ENCODE measurements at places on chromosomes 6 and 20.

DNA sequence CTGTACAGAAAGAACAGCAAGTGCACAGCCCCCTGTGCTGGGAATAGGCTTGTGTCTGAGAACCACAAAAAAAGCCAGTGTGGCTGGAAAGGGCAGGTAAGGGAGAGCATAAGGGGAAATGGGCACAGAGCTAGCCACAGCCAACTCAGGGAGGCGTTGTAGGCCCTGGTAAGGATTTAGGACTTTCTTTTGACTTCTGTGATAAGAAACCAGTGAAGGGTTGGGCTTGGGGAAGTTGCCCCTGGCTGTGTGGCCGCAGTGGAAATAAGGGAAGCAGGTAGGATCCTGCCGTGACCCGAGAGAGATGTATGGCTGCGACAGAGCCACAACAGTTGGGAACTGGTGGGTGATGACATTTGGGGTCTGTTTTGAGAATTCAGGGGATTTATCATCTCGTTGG is 30.0 kb upstream of the PHACTR2 start:
- no peak for DNase-seq

DNA sequence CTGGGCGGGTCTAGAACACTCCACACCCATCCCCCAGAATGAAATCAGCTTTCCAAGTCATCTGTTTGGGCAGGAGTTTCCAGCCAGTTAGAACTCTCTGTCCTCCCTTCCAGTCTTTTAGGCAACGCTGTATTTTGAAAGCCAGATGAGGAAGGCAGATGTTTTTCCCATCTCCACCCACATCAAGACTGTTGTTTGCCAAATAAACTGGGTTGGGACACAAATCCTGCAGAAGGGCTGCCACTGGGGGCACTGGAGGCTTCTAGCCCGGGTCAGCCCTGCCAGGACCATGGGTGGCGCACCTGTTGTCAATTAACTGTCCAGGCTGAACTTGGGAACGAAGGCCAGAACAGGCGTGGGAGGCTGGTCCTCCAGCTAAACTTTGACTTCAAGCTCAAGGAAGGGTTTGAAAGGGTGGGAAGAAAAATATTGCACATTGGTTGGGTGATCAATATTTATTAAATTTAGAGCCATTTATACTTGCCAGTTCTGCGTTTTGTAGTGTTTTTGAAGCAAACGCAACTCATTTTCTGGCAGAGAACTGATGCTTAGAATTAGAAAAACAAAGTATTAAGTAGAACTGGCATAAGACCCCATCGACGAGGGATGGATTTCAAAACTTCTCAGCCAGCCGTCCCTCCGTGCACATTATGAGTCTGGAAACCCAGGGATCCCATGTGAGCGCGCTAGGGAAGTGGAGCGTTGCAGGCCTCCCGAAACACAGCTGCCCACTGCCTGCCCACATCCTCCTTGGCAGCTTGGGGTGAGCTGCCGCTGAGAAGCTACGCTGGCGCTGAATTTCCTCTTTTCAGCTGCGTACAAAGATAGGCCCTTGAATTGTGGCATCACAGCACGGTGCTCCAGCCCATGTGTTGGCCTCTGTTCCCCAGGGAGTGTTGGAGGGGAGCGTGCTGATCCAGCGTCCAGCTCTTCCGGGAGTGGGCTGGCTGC is 297.4 kb downstream of the QKI start:
- no peak for DNase-seq

DNA sequence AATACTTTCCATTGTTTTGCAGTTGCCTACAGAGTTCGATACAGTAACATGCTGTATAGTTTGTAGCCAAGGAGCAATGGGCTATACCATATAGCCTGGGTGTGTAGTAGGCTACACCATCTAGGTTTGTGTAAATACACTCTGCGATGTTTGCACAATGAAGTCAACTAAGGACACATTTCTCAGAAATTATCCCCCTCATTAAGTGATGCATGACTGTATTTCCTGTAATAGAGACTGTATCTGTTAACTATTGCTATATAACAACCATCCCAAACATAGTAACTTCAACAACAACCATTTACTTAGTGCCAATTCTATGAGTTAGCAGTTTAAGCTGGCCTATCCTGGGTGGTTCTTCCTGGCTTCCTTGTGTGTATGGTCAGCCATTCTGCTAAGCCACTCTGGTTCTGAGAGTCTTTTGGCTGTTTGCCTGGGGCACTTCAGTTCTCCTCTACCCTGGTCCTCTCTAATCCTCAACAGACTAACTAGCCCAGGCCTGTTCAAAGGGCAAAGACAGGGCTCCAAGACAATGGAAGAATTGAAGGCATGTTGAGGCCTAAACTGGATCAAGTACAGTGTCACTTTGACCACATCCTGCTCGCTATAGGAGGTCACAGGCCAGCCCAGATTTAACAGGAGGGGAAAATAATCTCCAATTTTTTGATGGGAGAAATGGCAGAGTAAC is 124.0 kb downstream of the PLCB1 start:
- no peak for DNase-seq

DNA sequence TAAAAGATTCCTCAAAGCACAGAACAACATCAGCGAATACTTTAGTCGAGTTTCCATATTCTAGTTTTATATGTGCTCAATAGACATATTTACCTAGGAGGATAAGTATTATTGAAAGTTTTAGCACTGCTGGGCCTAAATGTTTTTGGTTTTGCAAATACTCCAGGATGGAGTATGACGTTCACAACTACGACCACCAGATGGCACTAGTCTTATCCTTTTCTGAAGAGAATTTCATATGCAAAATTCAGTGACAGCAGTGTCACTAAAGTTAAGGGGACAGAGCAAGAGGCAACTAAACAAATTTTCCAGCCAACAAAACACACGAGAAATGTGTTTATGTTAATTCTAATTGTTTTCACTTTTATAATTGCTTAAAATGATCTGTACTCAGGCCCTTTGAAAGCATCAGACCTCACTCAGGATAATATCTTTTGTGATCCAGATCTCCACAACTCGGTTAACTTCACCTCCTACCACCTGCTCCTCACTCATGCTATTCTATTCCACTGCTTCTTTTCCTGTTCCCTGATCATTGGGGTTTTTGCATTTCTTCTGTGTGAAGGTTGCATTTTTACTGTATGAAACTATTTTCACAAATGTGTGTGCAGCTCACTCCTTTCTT is 220.8 kb downstream of the TRDN start:
- no peak for DNase-seq

DNA sequence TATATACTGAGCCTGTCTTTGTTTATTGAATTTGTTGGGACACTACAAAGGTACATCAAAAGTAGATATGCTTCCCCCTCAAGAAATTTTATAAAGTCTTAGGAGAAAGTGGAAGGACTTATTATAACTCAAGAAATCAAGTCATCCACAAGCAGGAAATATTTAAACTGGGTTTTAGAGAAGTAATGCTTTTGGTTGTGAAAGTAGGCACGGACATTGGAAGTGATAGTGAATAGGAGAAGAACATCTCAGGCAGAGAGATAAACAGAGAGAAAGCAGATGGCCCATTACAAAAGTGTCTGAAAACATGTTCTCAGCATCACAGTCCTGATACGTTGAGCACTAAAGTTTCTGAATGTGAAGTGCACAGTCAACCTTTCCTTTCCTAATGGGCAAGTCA is 415.6 kb upstream of the RNF217 start:
- no peak for DNase-seq

DNA sequence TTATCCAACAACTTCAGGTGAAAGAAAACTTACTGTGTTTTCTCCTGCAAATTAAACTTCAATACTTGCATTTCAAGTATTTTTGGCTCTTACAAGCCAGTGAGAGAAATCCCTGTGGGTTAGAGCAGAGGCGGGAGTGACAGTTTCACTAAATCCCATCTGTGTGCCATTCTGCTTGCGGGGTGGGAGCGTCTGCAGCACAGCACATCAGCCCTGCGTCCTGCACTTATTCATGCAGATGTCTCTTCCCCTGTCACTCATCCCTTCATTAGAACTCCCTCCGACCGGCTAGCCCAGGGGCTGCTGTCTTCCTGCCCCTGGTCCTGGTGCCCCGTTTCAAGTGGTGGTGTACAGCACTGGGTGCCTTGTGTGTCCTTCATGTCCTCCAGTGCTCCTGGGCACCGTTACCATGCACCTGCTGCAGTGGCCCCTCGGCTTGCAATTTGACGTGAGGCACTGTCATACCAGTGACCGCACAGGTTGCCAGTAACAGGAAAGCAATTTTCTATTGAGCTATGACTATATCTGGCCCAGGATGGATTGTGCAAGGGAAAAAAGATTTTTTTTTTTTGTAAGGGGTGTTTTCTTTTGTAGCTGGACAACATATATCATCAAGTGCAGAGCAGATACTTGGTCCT is 59.4 kb downstream of the INSM1 start:
- no peak for DNase-seq

DNA sequence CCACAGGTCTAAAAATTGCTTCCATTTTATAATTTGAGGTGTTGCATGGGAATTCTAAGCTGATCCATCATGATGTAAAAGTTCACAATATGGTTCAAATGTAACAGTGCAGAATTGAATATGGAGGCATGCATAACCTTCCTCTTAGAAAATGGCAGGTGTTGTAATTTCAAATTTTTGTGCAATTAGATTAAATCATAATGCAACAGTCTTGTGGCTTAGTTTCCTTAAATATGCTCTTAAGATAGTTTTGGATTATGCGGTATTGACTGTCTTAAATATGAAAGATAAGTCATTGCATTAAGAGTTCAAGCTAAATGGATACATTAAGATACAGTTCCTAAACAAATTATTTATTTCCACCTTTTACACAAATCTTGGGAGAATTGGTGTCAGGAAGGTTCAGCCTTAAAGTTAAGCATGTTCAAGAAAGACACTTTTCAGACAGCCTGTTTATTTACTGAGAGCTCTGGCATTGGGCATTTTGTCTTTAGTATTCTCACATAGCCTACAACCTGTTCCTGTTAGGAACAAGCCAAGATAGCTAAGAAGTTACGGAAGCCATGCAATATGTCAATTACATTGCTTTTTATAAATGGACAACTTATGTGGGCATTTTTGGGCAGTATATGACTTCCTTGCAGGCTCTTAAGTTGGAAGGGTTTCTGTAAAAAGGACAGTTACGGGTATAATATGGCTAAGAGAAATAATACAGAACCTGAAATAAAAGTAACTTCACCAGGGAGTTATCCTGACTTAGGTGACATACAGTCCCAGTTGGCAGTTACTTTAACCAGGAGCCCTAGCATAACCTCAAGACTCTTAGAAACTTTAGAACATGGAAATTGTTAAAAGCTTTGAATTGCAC is 9.3 kb downstream of the SRSF3 start:
- DNase-seq: no peak

GRCh38 chr6:150534553-150534952 is 65.1 kb upstream of the PLEKHG1 start:
- no peak for DNase-seq

- DNase-seq: no peak
Measured at GRCh38 chr6:5850848-5851255, 155.9 kb downstream of the NRN1 start.

DNA sequence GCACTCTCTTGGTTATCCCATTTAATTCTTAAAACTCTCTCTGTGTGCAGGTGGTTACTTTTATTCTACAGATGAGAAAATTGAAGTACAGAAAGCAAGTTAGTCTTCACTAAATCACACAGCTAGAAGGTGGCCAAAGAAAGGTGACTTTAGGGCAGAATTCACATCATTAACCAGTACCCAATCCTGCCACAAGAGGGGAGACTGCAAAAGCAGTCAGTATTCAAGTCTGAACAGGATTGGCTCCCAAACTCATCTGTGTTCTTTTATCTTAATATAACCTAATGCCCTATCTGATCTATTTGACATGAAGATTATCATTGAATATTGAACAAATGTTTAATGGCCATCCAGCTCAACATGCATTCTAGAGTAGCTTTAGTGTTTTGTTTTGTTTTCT is 225.3 kb upstream of the FAM83B start:
- DNase-seq: no peak

GRCh38 chr6:16503241-16503775 is 258.0 kb downstream of the ATXN1 start:
- no peak for DNase-seq

GRCh38 chr6:90168693-90169131 is 127.9 kb downstream of the BACH2 start:
- no peak for DNase-seq

DNA sequence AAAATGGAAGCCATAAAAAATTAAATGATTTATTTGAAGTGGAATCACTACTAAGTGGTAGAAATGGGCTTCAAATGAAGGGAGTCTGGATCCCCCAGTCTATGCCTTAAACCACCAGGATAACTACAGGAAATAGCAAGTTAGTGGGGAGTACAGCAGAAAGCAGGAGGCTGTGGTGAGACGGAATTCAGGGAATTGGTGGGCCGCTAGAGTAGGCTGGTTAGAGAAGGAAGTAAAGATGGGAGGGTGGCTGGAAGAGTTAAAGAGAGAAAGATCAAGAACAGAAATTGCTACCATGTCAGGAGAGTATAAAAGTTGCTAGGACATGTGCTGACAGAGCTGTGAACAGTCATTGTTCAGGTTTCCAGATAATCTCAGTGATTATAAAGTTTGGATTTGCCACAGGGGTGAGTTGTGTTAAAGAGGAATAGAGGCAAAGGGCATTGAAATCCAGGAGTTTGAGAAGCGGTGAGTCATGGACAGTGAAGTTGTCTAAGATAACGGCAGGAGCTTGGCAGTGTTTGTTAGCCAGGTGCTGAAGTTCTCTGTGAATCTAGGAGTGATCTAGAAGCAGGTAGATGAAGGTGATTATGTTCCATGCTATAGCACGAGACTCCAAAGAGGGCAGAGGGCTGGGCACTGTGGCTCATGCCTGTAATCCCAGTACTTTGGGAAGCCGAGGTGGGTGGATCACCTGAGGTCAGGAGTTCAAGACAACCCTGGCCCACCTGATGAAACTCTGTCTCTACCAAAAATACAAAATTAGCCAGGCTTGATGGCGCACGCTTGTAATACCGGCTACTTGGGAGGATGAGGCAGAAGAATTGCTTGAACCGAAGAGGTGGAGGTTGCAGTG is 13.7 kb upstream of the HINT3 start:
- DNase-seq: no peak

GRCh38 chr6:45698046-45698445 is 317.6 kb downstream of the CLIC5 start:
- no peak for DNase-seq

DNA sequence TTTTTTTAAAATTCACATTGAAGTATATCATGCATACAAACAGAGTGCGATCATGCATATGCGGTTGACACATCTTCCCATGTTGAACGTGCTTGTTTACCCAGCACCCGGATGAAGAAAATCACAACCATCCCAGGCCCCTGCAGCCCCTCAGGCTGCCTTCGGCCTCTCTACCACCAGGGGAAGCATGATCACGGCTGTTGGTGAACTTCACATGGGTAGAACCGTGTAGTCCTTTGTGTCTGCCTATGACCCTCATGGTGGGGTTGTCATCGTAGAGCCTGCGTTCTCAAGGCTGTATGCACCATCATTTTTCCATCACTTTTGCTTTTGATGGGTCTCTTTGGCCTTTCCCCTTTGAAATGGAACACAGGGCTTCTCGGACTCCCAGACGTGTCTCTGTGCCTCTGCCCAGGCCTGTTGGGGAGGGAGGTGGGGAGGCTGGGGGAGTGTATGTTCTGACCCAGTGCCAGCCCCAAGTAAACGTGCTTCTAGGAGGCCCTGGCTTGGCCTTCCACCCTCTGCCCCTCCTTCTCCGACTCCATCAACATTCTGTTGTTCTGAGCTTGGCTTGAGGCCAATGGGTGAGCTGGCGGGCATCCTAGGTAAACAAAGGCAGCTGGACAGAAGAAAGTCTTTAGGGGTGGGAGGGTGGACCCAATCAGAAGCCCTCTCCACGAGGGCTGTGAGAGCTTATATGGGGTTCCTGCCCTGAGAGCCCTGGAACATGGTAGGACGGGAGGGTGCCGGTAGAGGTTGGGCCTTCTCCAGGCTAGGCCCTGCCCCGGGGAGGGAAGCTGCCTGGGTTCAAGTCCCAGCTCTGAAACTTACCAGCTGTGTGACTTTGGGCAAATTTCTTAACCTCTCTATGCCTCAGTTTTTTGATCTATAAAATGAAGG is 39.7 kb downstream of the TGM2 start:
- no peak for DNase-seq

GRCh38 chr20:45406260-45407066 is 1.6 kb upstream of the DBNDD2 start:
- DNase-seq: peak; percentile 39
